ENCODE measurements at places on chromosomes 11 and 22. TPM values are rescaled to one million over a fixed set of nuclear protein-coding genes. Genes with fewer than 3 reads are reported as not detected.

SLC35F2 gene
- 50.4 TPM for total RNA-seq

OR2D2 gene
- total RNA-seq: not detected

ZP1 gene
- 0.16 TPM for total RNA-seq

OR8D4 gene
- not detected for total RNA-seq

SPI1 gene
- not detected for total RNA-seq

PKDREJ gene
- not detected for total RNA-seq

ABTB2 gene
- 5.1 TPM for total RNA-seq

OR8A1 gene
- not detected for total RNA-seq

CRYBB3 gene
- not detected for total RNA-seq

IL18 gene
- 54.5 TPM for total RNA-seq

DRD2 gene
- not detected for total RNA-seq

KCNJ5 gene
- not detected for total RNA-seq

TMEM191C gene
- 0.98 TPM for total RNA-seq

CTSF gene
- 9.6 TPM for total RNA-seq

SYT12 gene
- 1.9 TPM for total RNA-seq

OR52I2 gene
- total RNA-seq: not detected

PHLDA2 gene
- 45.0 TPM for total RNA-seq

SLC22A9 gene
- total RNA-seq: not detected

LRRC32 gene
- 2.4 TPM for total RNA-seq

YPEL4 gene
- total RNA-seq: not detected

PANX3 gene
- total RNA-seq: not detected

KRTAP5-7 gene
- not detected for total RNA-seq

SHISAL1 gene
- total RNA-seq: under 0.01 TPM

DKK3 gene
- 83.7 TPM for total RNA-seq

RABL2B gene
- total RNA-seq: 18.1 TPM

BTBD18 gene
- total RNA-seq: not detected

ELFN2 gene
- total RNA-seq: 9.0 TPM

FAM227A gene
- 0.65 TPM for total RNA-seq

ESRRA gene
- total RNA-seq: 30.0 TPM

DGCR6 gene
- total RNA-seq: 1.1 TPM

OR5M3 gene
- total RNA-seq: not detected

THY1 gene
- 380 TPM for total RNA-seq

PGA5 gene
- not detected for total RNA-seq

SYCE3 gene
- total RNA-seq: not detected

TAF1D gene
- total RNA-seq: 48.1 TPM

MALAT1 gene
- total RNA-seq: 944 TPM

SPTY2D1 gene
- total RNA-seq: 16.5 TPM

PRR5L gene
- total RNA-seq: 43.2 TPM

MAPK8IP1 gene
- 13.9 TPM for total RNA-seq

MS4A2 gene
- not detected for total RNA-seq

ZNF280A gene
- not detected for total RNA-seq

GGTLC2 gene
- not detected for total RNA-seq

GTF2H1 gene
- 33.6 TPM for total RNA-seq

APOC3 gene
- not detected for total RNA-seq

CCDC73 gene
- total RNA-seq: not detected

NCAM1 gene
- total RNA-seq: 20.0 TPM

ANO1 gene
- under 0.01 TPM for total RNA-seq

KIF18A gene
- total RNA-seq: 4.3 TPM

DEFB131B gene
- total RNA-seq: not detected

POU2AF1 gene
- total RNA-seq: not detected

RAC2 gene
- total RNA-seq: 104 TPM

IFITM10 gene
- 2.9 TPM for total RNA-seq

HBB gene
- total RNA-seq: not detected

ANO5 gene
- 0.76 TPM for total RNA-seq

OR4D5 gene
- total RNA-seq: not detected
